HCEC 1CT (cell line): ENCODE measurements at places on chromosomes 16 and 17.

DNA sequence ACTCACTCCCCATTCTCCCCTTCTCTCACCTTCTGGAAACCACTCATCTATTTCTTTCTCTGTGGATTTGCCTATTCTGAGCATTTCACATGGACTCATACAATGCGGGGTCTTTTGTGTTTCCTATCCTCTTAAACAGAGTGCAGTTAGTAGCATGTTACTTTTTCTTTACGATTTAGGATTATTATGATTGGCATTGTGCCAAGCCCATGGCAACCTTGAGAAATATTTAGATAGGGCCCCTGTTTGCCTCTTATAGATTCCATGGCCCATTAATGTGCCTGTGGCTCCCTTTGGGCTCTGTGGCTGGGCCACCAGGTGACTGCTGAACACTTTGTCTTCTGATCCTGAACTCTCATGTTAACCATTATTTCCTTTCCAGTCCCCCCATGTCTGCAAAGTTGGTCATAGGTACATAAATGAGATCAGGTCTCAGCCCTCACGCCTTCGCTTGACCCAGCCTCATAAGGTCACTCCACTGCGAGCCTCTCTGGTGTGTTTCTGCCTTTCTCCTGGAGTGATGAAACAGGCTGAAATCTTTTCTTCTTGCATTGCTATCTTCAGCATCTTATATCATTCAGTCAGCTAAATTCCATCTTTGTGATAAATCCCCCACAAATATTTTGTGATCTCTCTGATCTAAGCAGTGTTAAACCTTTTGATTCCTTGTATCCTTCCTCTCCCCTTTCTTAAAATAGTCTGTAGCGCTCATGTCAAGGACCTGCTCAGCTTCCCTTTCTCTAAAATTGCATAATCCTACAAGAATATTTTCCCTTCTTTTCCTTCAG is 44.0 kb downstream of the MYH3 start:
- no peak for DNase-seq

DNA sequence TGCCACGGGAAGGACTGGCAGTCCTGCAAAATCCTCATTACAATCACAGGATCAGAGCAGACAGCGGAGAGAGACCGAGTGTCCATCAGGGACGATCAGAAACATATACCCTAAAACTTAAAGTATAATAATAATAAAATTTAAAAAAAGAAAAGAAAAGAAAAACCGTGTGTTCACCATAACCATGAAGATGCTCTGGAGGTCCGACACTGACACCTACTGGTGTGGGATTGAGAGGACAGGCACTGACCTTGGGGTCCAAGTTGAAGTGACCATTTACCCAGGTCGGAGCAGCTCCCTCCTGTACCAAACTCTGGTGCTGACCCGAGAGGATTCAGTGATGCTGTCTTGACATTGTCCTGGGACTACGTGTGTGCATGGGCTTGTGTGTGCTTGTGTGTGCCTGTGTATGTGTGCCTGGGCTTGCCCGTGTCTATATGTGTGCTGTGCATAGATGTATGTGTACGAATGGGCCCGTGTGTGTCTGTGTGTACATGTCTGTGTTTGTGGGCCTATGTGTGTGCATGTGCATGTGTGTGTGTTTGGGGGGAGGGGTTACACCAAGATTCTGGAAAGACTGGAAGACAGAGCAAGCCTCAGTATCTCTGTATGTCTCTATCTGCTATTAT is 10.0 kb upstream of the CD300LD start:
- DNase-seq: peak; percentile 4

DNA sequence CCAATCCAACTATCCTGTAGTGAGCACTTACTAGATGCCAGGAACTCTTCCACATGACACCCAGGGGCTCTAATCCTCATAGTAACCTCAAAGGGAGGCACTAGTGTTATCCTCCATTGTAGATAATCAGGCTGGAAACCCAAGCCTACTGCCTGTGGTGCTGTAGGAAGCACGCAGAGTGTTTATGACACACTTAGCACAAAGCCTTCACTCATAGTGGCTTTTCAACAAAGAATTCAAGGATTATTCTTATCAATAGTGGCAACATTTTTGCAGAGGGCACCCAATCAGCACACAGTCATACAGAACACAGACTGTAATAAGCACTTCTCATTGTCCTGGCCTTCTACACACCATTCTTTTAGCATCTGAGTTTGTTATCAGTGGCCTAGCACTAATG is 18.5 kb upstream of the SOX9 start:
- no peak for DNase-seq

DNA sequence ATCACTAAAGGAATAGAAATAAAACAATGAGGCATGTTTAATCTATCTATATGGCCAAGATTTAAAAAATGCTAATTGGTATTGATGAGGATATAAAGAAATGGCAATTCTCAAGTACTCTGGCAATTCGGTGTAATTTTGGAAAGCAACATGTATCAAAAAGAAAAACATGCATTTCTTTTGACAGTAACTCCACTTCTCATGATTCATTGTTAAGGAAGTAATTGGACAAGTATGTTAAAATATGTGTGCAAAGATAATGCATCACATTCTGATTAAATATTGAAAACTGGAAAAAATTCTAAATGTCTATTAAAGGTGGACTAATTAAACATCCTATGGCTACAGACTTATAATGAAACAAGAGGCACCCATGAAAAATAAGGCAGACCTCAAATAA is 81.2 kb downstream of the CREBBP start:
- no peak for DNase-seq
